ENCODE measurements at places on chromosomes 3 and 15. TPM values are rescaled to one million over a fixed set of nuclear protein-coding genes. Genes with fewer than 3 reads are reported as not detected.

FBXO40 gene
- not detected for total RNA-seq

MDFIC2 gene
- not detected for total RNA-seq

BFSP2 gene
- total RNA-seq, result not detected

NOX5 gene
- not detected for total RNA-seq

CPN2 gene
- not detected for total RNA-seq

SLC22A13 gene
- not detected for total RNA-seq

Measured in mammary microvascular endothelial cell (primary cell).